ENCODE measurements at places on chromosomes 3 and 15.

GRCh38 chr3:72855001-72855400 lies 6.8 kb upstream of the SHQ1 start:
- no peak for DNase-seq

DNA sequence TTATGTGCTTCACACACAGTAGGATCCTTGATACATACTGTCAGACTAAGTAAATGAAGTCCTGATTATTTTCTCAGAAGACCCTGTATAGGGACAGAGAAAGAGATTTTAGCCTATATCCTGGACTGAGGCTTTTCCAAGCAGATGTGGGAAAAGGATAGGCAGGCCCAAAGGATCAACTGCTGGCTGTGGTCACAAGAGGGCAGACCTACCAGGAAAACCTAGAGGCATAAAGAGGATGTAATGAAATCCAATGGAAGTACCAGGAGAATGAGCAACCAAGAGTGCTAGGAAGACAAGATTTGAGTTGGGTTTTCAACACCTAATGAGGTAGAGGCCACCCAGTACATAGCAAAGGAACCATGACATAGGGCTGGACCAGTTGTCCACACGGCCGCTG lies 23.1 kb downstream of the DCLK3 start:
- no peak for DNase-seq

DNA sequence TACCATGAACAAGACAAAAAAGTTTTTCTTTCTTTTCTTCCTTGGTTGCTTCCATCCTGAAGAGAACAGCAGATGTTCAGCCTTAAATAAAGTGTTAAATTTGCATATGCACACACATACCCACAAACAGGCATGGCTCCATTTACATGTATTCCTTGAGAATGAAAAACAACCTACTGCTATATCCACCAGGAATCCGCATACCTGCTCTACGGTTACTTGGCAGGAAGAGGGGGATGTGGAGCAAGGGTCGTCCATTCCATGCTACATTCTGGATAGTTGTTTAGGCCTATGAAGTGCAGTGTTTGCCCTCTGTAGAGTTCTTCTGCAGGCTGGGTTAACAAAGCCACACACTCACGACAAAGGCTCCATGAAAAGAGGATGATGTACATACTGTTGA lies 322.8 kb downstream of the KCNH8 start:
- no peak for DNase-seq

- DNase-seq: no peak
Measured at GRCh38 chr15:93861956-93862741, 369.2 kb upstream of the MCTP2 start.

- no peak for DNase-seq
Measured at GRCh38 chr3:155504682-155505081, 211.2 kb upstream of the STRIT1 start.

DNA sequence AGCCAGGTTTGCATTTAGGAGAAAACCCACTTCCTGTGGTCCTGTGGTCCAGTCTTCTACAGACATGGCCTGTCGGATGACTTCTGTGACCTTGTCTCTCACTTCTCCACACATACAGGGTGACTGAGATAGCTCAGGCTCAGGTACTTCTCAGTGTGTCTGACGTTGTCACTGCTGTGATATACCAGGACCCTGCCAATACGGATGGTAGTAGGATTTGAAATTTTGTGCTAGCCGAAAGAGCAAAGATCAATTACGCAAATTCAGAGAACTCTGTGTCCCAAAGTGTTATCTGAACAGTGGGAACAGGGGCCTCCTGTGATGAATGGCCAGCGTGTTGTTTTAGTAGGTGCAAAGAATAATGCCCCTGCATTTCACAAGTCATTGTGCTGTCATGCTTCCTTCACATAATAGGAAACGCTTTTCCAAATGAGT lies 128.9 kb downstream of the MCTP2 start:
- DNase-seq: no peak

DNA sequence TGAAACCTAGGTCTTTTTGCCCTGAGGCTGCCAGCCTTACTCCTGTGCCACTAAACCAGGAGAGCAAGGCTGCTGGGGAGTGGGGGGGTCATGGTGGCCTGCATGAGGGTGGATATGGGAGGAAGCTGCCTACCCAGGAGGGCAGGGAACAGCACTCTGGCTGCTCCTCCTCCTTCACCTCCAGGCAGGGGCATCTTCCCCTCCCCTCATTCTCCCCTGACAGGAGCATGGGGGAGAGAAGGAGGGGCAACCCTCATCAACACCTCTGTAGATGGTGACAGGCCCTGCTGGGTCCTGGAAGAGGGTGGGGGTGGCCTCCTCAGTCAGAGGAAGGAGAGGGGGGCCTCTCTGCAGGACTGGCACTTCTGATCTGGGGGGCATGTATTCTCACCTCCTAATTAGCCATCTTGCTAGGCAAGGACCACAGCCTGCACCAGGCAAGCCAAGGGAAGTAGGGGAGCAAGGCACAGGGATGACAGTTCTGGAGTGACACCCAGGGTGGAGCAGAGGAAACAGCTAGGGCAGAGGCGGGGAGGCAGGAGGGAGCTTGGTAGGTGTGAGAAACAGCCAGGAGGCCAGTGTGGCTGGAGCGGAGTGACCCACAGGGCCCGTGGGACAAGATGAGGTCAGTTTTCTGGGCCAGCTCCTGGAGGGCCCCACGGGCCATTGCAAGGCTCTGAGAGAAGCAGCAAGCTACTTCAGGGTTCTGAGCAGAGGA lies 4.9 kb downstream of the CCDC33 start:
- DNase-seq: no peak

- no peak for DNase-seq
Measured at GRCh38 chr3:135007607-135008006, 212.5 kb downstream of the EPHB1 start.

- DNase-seq: no peak
Measured at GRCh38 chr3:169815590-169816150, 3.0 kb upstream of the LRRC34 start.

GRCh38 chr3:23277688-23278087 lies 74.6 kb downstream of the UBE2E2 start:
- DNase-seq: no peak

- no peak for DNase-seq
Measured at GRCh38 chr15:68623301-68623892, 44.6 kb downstream of the CORO2B start.

DNA sequence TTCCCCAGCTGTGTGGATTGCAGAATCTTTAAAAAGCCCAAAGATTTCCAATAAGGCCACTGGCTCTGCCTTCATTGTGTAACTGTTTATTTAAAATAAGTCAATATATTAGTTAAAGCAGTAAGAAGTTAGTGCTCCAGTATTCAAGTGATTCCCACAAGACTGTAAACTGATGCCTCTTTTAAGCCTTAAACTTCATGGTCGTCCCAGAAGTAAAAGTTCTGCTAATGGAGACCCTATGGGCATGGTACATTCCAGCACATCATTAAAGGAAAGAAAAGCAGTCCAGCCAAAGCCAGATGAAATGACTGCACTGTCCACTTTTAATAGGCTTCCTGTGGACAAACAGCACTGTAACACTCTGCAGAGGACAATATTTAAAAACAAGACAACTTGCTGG lies 512.6 kb downstream of the MECOM start:
- no peak for DNase-seq

DNA sequence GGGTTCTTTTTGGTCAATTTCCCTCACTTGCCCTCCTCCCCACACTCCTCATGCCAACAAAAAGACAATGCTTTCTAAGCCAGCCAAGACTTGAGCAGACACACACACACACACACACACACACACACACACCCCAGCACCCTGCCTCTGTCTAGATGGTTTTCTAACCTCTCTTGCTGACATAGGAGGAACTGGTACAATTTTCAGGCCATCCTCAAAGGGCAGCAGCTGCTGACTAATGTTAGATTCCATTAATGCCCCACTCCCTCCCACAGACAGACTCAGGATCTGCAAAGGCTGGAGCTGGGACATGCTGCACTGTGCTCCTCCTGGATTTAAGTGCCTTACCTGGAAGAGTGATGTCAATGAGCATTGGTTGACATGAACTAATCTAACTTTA lies 438.4 kb downstream of the OCA2 start:
- no peak for DNase-seq

GRCh38 chr15:75966073-75966472 lies 46.2 kb downstream of the NRG4 start:
- no peak for DNase-seq

- no peak for DNase-seq
Measured at GRCh38 chr15:68644083-68644904, 65.5 kb downstream of the CORO2B start.

DNA sequence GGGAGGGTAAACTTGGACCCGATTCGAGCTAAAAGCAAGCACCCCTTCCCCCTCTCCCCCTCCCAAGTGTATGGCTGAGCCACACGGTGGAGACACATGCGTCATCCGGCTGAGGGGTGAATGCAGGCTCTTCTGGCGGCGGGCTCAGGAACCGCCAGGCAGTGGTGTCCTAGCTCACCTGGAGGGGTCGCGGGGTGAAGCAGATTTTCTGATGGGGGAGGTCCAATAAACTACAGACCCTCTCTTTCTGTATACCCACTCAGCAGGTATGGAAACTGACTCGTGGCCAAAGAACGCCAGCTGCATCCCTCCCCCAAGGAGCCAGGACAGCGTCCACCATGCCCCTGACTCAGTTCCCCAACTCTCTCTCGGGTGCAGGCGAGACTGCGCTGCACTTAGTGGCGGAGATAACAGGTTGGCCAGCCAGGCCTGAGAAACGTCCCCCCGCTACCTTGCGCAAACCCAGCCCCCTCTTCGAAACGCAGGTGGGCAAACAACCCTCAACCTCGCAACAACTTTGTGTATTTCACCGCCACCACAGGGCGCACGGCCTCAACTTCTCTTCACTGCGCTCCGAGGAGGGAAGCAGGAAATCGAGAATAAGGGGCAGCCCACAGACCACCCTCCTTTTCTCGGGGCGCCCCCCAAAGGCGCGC lies 1.3 kb downstream of the MAGI1 start:
- DNase-seq: no peak

DNA sequence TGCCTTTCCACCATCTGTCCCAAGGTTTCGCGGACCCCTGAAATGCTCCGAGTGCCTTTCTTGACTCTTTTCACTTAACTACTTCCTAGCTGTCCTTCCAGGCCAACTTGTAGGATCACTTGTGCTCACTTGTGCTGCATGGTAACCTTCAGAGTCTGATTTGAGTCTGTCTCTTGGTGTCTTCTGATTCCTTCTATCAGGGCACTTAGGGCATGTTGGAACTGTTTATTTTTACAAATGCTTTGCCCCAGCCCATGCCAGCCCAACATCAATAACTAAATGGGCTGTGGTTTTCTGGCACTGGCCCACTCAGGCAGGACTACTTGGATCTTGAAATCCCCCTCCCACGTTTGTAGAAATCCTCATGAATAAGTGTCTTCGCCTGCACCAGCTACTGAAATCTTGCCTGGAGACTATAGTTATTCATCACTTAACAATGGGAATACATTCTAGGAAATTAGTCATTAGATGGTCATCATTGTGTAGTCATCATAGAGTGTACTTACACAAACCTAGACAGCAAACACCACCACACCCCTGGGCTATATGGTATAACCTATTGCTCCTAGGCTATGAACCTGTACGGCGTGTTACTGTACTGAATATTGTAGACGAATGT lies 123.1 kb upstream of the STRIT1 start:
- no peak for DNase-seq

DNA sequence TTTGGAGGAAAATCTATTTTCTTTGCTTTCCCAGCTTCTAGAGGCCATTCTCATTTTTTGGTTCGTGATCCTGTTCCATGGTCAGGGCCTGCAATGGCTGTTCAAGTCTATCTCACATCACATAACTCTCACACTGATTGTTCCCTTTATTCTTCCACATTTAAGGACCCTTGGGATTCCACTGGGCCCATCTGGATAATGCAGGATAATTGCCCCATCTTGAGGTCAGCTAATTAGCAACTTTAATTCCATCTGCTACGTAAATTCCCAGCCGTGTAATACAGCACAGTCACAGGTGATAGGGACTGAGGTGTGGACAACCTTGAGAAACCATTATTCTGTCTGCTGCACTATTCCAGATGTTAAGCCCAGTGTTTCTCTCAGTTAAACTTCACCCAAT lies 311.6 kb upstream of the CNTN4 start:
- DNase-seq: no peak

- DNase-seq: no peak
Measured at GRCh38 chr3:186682812-186683211, 17.0 kb downstream of the HRG start.

DNA sequence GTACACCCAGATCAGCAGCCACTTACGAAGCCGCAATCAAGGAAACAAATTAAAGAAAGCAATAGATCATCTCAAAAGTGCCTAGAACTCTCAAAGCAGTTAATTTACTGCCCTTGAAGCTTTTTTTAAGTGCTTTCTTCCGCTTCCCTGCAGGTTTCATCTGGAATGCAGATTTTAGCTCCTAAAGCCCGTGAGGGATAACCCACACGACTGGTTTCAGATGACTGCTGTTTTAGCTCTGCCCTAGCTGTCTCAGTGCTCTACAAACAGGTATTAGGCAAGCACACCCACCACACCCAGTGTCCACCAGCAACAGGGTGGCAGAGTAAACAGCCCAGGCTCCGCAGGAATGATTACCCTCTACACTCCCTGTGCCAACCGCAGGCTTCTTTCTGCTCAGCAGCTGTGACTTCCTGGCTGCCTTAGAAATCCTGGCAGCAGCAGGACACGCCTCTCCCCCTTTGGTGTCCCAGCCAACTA lies 126.0 kb downstream of the FMN1 start:
- no peak for DNase-seq

DNA sequence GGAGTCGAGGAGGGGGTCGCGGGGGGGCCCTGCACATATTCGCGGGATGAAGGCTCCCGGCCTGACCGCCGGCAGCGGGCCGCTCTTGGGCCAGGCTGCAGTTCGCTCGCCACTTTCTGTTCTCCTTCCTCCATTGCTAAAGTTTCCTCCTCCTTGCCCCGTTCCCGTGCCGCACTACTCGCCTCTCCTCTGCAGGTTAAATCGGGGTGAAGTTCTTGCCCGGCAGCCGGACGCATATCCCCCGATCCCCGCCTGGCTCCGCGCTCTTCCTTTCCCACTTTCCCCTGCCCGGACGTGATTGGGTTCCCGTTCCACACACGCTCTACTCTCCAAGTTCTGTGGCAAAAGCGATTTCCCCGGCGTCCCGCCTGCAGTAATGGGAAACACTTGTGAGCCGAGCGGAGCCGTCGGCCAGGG lies 556 bp downstream of the CRYBG3 start:
- peak; percentile 21 for DNase-seq

- DNase-seq: peak; percentile 94
Measured at GRCh38 chr3:48188266-48189201, at the start of gene CDC25A. TSS of gene CDC25A (minus strand) at chr3:48188417. CDS start at chr3:48187947, 470 bp downstream.

- DNase-seq: peak; percentile 66
Measured at GRCh38 chr3:32238453-32239306, at the start of gene CMTM8. TSS of gene CMTM8 (plus strand) at chr3:32238680. CDS start at chr3:32238973, 293 bp downstream.

Data from stimulated activated CD4-positive, alpha-beta T cell treated with anti-CD3 and anti-CD28 coated beads, Interleukin-2, amount 100 ng/mL, for 24 hours (primary cell).